Activated CD8-positive, alpha-beta memory T cell treated with anti-CD3 and anti-CD28 coated beads, Interleukin-2, amount 50 U/mL, for 48 hours (primary cell): ENCODE measurements at places on chromosomes 5 and 9.

DNA sequence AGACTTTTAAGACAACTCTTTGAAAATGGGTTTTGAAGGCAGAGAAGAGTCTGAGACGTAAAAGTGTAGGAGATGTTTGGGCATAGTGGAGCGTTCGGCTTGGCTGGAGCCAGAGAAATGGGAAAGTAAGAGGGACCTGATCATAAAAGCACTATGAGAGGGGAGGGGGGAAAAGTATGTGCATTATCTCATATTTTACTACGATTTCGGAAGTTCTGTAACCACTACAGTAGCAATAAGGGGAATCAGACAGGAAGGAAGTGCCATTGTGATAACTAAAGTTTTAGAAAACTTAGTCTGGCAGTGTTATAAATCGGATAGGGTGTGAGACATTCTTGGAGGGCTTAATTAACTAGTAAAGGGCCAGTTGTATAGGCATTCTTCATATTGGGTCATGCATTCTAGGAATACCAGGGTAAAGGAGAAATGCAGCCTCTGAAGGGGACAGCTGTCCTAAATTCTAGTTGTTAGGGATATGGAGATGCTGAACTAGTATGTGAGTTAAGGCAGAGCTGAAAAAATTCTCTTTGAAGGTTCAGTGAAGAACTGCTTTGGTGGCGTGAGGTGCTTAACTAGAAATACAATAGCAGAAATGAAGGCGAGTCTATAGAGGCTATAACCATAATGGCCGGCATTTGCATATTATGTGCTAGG, 83.8 kb upstream of the FREM1 start:
- DNase-seq = no peak

GRCh38 chr9:90022474-90022873, 417.7 kb downstream of the GADD45G start:
- no peak for DNase-seq

- no peak for DNase-seq
Observed at GRCh38 chr5:88207575-88207974, 61.1 kb downstream of the TMEM161B start.

DNA sequence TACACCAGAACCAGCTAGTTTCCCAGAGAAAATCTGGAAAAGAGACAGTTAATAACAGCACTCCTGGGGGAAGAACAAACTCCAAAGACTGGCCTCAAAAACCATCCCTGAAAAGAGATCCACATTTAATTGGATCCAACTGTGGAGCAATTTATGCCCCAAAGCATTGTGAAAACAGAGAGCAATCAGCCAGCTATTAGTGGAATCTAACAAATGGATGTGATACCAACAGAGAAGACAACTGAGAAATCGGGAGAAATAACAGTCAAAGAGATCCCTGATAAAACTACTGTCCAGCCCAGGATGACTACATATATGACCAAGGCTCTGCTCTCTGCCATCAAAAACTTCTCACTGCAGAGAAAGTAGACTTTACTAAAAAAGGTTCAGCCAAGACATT, 40.5 kb upstream of the TRIO start:
- DNase-seq = no peak

- no peak for DNase-seq
Observed at GRCh38 chr5:6749026-6749716, 35.9 kb downstream of the TENT4A start.

GRCh38 chr5:72417333-72418062, 89.7 kb downstream of the ZNF366 start:
- DNase-seq = no peak

- no peak for DNase-seq
Observed at GRCh38 chr5:93582167-93582462, 907 bp upstream of the NR2F1 start.

DNA sequence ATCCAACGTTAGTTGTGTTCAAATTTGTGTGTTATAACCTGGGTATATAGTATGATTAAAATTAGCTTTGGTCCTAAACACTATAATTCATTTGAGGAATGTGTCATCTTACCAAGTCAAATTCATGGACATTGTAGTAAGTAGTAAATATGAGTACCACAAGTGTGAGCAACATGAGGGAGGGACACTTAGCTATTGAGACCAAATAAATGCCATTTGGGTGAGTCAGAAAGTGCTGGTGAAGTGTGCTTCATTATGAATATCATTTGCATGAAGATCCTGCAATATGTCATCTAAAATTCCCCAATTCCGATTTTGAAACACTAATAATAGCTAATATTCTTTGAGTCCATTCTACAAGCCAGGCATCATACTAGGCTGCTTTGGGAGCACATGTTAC, 336.7 kb upstream of the KIF2A start:
- no peak for DNase-seq

- no peak for DNase-seq
Observed at GRCh38 chr5:91255396-91256141, 127.5 kb downstream of the ARRDC3 start.

- DNase-seq = no peak
Observed at GRCh38 chr5:66565878-66566277, 30.3 kb upstream of the MAST4 start.

GRCh38 chr5:3337812-3338541, 257.7 kb upstream of the IRX1 start:
- DNase-seq = no peak

DNA sequence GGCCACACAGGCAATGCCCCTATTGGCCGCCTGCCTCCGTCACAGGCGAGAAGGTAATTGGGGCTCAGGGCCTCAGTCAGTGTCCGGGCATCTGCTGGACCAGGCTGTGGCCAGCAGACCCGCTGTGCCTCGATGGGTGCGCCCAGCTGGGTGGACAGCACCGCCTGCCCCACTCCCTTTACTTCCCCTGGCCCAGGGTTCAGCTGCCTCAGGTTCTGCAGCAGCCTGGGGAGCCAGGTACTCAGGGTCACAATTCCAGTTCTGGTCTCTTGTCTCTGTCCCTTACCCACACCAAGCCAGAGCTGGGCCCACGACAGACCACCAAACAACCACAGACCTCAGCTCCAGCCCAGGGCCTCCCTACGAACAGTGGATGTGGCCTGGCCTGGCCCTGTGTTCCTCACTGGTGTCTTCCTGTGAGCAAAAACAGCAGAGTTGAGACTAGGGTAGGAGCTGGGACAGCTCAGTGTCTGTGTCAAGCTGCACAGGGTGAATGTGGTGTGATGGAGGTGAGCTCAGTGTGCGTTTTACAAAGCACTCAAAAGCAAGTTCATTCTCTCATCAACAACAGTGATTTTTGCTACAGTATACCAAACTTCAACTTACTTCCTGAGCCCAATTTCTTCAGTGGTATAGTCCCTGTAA, 33.4 kb upstream of the SUSD3 start:
- DNase-seq = no peak

- peak; percentile 55 for DNase-seq
Observed at GRCh38 chr5:75089137-75089536, 36.8 kb upstream of the GCNT4 start.

- no peak for DNase-seq
Observed at GRCh38 chr5:96649681-96650540, 12.3 kb upstream of the CAST start.

DNA sequence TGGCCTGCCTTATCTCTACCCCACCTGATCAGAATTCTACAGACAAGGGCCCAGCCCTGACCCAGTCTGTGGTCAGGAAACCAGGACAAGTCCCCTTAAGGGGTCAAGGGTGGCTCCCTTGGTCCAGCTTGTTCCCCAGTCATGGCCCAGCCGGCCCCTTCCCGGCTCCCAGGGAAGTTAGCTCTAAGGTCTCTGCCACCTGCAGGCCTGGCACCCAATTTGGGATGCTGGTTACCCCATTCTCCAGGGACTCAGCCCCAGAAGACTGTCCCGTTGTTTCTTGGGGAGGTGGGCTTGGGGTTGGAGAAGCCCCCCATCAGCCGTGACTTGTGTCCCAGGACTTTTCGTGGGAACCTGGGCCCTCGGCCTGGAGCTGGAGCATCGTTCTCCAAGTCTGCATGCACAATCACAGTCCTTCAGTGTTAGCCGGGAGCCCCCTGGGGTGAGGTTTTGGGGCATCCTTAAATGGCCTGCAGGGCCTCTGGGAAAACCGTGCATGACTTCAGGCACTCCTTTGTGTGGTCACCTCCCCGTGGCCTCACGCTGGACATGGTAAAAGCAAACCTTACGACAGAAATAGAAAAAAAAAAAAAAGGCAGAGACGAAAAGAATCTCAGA, 150.8 kb upstream of the PHYKPL start:
- DNase-seq = no peak

- no peak for DNase-seq
Observed at GRCh38 chr5:122310889-122311288, 1.1 kb upstream of the SNCAIP start.

GRCh38 chr9:130942679-130943078, 3.6 kb upstream of the FIBCD1 start:
- no peak for DNase-seq

GRCh38 chr5:138597661-138598400, 22.6 kb upstream of the HSPA9 start:
- no peak for DNase-seq

- DNase-seq = no peak
Observed at GRCh38 chr5:33261305-33261704, 179.5 kb upstream of the TARS1 start.

- no peak for DNase-seq
Observed at GRCh38 chr9:6230037-6230780, 14.6 kb downstream of the IL33 start.

- DNase-seq = no peak
Observed at GRCh38 chr5:88748666-88749065, 134.3 kb downstream of the MEF2C start.

DNA sequence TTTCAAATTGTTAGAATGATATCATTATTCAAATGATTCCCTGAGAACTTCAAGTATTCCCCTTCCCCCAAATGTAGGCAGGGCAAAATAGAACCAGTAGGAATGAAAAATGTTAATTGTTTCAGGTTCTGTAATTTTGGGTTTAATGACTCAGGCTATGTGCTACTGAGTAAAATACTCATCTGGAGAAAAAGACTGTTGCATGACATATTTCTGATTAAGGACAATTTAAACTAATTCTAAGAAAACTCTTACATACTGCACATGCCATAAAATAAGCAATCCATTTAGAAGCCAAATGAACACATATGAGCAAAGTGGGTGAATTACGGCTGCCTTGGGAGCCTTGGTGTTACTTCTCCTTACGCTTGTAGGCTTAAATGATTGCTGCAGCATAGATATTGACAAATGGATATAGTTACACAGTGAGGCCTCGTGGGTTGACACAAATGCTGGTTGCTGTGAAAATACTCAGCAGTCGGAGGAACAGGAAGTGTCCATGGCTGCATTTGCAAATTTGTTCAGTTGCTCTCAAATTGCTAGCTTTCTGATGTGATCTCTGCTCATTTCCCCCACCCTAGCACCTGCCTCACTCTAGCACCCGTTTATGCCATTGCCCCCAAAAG, 174.9 kb upstream of the DMAC1 start:
- no peak for DNase-seq

DNA sequence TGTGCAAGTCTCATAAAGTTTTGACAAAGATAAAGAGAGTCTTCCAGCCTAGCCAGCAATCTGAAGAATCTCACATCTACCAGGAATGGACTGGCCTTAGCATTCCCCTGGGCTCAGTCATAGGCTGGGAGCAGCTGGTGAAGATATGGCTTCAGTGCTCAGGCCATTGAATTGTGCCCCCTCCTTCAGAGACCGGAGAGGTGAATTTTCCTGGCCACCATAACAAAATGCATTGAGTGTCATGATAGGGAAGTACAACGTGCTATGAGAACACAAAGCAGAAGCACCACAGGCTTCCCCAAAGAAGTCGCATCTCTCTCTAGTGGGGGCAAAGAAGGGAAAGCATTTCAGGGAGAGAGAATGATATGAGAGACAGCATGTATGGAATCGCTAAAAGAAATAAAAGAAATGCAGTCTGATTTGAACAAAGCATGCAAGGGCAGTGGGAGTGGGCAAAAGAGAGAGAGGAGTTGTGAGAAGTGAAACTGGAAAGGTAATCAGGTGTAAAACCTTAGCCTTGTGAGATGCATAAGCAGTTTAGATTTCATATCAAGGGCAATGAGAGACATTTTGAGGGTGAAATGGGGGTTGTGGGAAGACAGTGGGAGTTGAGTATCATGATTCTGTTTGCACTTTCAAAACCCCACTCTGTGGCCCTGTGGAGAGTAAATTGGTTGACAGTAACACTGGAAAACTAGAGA, 57.1 kb upstream of the NMUR2 start:
- DNase-seq = no peak

DNA sequence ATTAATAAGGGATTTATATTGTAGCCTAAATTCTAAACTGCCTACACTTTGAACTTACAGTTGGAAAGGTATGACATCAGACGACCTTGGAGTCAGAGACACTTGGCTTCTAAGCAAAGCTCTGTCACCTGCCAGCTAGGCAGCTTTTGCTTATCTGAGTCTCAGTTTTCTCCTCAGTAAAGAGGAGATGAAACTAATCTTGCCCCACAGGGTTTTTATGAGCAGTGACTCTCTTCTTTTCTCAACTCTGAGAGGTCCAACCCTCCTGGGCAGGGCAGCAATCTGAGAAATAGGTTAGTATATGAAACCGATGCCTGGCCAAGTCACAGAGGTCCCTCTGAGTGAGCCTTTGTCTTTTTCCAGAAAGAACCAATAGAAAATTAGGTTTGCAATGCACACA, 53.9 kb downstream of the WDR36 start:
- no peak for DNase-seq

DNA sequence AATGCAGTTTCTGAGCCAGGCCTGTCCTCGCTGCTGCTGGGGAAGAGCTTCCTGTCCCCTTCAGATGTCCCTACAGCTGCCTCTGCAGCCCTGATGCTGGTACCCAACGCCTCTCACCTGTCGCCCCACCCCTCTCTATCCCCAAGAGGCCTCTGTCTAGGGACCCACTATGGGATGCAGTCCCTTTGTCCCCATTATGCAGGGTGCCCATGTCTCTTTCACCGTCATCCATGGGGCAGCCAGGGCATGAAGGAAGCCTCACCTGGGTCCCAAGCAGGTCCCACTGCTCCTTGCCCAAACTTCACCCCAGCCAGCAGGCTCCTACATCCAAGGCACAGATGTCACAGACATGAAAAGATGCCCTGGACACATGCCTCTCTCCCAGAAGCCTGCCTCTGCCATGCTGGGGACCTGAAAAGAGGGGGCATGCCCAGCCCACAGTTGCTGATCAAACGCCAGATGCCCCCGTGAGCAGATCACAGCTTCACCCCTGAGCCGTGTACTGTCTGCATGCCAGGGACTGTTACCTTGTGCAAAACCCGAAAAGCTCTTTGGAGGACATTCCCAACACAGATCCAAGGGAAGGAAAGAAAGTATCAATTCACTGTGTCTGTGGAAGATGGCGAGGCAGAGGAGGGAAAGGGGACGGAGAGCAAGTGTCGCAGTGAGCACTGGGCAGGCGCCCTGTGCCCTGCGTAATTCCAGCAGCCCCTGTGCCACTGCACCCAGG, 81.0 kb downstream of the ADAMTS2 start:
- DNase-seq = peak; percentile 26
